ENCODE measurements at places on chromosomes 4 and X.

DNA sequence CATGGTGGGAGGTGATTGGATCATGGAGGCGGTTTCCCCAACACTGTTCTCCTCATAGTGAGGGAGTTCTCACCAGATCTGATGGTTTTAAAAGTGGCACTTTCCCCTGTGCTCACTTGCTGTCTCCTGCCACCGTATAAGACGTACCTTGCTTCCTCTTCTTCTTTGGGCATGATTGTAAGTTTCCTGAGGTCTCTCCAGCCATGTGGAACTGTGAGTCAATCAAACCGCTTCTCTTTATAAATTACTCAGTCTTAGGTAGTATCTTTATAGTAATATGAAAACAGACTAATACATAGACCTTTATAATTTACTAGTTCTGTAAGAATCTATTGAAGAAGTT is 82.5 kb upstream of the PITX2 start:
- no peak for DNase-seq

- no peak for DNase-seq
Measured at GRCh38 chr4:89101256-89102161, 9.8 kb upstream of the TIGD2 start.

DNA sequence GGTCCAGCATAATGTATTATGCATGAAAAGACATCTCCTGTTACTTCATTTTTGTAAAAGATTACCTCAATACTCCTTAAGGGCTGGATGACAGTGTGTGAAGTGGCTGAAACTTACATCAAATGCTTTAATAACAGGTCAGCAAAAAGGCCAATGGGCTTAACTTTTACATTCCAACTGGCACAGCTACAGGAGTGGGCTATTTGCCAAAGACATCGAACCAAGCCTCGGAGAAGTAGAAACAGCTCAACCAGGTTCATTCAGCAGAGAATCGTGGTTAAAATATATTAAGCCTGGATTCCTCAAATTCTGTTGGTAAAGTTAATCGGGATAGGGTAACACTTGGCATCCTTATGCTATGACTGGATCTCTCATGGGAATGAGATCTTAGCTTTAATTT is 639.7 kb downstream of the TRIML1 start:
- no peak for DNase-seq

GRCh38 chr4:80963051-80963450 is 67.5 kb upstream of the BMP3 start:
- no peak for DNase-seq

GRCh38 chrX:138011468-138011867 is 445.5 kb downstream of the ZIC3 start:
- DNase-seq, result no peak

Data from muscle of arm (tissue), 14 donors.